ENCODE measurements at places on chromosomes 6 and 20.

DNA sequence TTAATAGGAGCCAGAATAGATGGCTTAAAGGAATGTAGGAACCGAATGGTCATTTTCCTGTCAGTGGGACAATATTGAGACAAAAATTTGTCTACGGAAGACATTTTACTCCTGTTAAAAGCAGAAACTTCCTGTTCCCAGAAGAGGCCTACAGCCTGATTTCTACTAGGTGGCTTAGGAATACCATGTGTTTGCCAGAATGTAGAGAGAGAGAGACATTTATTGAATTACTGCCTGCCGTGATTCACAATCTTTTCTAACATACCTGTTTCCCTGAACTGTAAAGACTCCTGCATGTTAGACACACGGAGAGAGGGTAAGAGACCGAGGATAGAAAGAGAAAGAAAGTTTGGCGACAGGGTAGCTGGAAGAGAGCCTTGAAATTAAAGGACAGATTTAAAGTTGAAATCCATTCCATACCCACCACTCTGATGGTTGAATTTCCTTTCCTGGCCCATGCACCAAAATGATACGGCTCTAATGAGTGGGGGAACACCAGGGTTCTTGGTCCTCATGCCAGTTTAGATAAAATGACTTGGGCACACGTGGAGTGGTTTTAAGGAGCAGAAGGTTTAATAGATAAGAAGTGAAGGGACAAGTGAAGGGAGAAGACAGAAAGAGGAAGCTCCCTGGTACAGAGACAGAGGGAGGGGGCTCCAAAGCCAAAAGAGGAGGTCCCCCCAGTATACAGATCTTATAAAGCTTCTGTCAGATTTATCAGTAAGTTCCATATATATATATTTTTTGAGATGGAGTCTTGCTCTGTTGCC is 22.5 kb downstream of the NCOA3 start:
- no peak for DNase-seq

GRCh38 chr6:159505140-159505922 is 187.7 kb downstream of the SOD2 start:
- no peak for DNase-seq

- no peak for DNase-seq
These were observed 25.5 kb upstream of the FKBP1A start for GRCh38 chr20:1418350-1418749.

DNA sequence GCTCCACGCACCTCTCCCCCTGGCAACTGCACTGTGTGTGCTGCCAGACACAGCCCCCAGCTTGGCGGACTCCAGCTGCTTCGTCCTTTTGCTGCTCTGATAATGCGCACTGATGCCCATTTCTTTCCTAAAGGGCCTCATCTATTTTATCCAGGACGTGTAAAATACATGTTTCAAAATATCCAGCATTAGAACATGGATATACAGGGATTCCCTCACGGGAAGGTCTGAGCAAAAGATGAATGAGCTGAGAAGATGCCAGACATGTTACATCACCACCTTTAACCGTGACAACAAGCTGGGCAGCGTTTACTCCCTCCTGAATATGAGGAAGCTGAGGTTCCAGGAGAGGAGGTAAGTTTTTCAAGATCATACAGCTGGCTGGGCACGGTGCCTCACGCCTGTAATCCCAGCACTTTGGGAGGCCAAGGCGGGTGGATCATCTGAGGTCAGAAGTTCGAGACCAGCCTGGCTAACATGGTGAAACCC is 32.8 kb downstream of the TNXB start:
- DNase-seq, result peak; percentile 39

DNA sequence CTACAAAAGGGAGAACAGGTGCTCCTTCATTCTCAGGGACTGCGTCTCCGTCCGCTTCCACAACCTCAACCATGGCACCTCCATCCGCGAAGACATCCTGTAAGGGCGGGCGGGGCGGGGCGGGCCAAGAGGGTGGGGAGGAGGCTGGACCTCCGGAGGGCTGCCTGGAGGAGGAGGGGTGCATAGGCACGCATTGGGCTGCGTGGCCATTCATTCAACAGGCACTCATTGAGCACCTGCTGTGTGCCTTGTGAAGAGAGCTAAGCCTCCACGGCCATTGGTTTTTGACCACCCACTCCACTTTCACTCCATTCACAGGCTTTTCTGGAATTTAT is 435 bp downstream of the ZSWIM3 start:
- DNase-seq, result no peak

DNA sequence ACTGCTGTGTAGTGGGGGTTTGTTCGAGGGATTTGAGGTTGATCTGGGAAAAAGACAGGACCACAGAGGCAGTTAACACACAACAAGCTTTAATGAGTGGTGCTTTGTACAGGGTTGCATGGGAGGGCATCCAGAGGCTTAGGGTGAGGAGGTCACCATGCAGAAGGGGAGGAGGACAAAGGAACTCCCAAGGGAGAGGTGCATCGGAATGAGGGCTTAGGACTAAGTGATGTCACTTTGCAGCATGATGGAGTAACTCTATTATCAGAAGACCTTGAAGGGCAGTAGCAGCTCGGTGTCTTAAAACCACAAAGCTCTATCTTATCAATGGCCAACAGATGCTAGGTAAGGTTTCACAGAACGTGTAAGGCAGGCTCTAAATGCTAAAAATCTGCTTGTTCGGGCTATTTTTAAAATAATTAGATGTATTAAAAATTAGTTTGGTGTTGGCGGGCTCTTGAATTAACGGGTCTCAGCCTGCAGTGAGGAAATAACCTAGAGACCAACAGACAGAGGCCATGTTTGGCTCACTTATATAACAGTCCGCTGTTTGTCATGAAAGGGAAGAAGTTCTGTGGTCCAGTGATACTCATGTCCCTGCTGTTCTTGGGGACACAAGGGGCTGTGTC is 37.9 kb downstream of the MAN1A1 start:
- no peak for DNase-seq

Measured in brain microvascular endothelial cell (primary cell).